Right lobe of liver (tissue), 6 donors: ENCODE measurements at places on chromosomes 2 and 18. TPM values are rescaled to one million over a fixed set of nuclear protein-coding genes. Genes with fewer than 3 reads are reported as not detected.

PTPRN gene
- not detected for total RNA-seq

BCL2 gene
- 4.7 TPM for total RNA-seq

CLEC4F gene
- total RNA-seq, result not detected

KCNF1 gene
- not detected for total RNA-seq

ZNF142 gene
- 7.4 TPM for total RNA-seq

DNA sequence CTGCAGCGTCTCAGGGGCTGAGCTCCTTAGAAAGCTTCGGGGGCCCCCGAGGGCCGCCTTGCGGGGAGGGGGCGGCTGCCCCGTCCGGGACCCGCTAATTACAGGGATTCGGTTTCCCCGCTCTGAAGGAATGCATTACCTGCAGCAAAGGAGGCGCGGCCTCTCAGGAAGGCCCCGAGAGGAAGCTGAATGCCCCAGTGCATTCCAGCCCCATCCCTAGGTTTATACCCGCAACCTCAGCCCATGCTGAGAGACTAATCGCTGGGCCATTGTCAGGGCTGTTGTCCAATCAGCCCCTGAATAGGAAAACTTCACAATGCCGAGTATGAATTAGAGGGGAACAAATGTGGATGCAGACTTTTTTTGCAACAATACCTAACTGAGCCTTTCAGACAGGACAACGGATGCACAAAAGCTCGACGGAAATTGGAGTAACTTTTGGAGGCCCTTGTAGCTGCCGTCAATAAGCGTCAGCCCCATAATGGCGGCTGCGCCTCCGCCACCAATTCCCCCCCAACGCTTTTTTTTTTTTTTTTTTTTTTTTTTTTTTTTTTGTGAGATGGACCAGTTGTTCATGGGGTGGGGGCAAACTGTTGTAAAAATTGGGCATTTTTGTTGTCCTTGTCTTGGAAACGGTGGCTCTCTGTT is 138.6 kb upstream of the SIX3 start:
- peaks cover 5% of the 10 kb centered on the region for H3K27me3 ChIP-seq
- no peak overlapping the region for H3K4me3 ChIP-seq
- no peak overlapping the region for H3K27ac ChIP-seq

- H3K27ac ChIP-seq, result no peak overlapping the region
- peaks cover 7% of the 10 kb centered on the region for H3K4me1 ChIP-seq
- H3K27me3 ChIP-seq, result no peaks in the 10 kb centered on the region
- no peaks in the 10 kb centered on the region for H3K36me3 ChIP-seq
- no peak overlapping the region for H3K4me3 ChIP-seq
Observed at GRCh38 chr2:171430516-171431410, 3.0 kb downstream of the METTL8 start.

DNA sequence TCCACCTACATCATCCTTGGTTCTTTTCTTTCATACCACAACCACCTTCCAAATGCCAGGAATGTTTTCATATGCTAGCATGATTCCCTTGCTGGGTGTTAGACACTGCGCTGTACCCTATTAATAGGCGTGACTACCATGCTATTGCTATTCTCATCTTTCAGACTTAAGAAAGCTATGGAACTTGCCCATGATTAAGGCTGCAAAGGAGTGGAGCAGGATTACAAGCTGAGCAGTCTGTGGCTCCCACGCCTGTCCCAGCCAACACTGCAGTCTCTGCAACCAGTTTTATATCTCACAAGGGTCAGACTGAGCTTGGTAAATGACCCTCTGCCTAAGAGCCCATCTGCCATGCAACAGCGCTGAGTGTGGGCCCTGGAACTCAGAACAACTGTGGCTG is 285.7 kb upstream of the POU3F3 start:
- no peaks in the 10 kb centered on the region for H3K4me1 ChIP-seq
- H3K4me3 ChIP-seq, result no peak overlapping the region
- no peaks in the 10 kb centered on the region for H3K27me3 ChIP-seq
- H3K27ac ChIP-seq, result no peak overlapping the region

- no peak for DNase-seq
- no peaks in the 10 kb centered on the region for H3K36me3 ChIP-seq
- no peak overlapping the region for H3K4me3 ChIP-seq
- no peak overlapping the region for H3K27ac ChIP-seq
Observed at GRCh38 chr2:174333372-174334277, 1.1 kb upstream of the SP9 start.

- DNase-seq, result no peak
- no peak overlapping the region for H3K4me3 ChIP-seq
- no peaks in the 10 kb centered on the region for H3K36me3 ChIP-seq
- no peaks in the 10 kb centered on the region for H3K27me3 ChIP-seq
- H3K27ac ChIP-seq, result no peak overlapping the region
Observed at GRCh38 chr2:86593266-86593665, 30.0 kb upstream of the CHMP3 start.

DNA sequence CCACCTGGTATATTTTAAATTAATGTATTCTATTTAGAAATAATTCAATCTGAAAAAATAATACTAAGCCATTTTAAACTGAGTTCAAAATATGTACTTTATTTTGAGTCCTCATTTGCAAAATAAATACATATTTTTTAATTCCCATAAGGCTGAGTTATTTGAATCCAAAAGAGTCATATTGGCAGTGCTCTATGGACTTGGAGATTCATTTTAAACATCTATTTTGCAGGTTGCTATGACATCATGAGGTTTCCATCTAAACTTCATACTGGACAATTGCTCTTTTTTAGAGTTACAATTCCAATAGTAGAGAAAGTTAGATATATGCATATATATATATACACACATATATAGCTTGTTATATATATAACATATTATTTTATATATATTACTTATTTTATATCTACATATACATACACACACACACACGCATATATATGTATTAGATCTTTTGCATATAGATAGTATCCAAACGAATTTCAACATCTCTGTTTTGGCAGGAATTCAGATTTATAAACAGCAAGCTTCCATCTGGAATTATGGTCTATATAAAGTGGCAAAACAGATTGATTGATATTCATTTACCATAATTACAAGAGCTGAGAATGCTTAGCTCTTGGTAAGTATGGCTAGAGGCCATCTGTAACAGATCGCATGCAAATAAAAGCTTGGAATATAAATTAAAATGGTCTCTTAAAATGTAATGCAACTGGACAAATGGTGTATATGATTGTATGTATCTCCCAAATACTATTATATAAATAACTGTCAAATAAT is 34.9 kb downstream of the NOL4 start:
- H3K4me3 ChIP-seq, result no peak overlapping the region
- no peaks in the 10 kb centered on the region for H3K36me3 ChIP-seq
- no peaks in the 10 kb centered on the region for H3K4me1 ChIP-seq
- no peak overlapping the region for H3K27ac ChIP-seq

DNA sequence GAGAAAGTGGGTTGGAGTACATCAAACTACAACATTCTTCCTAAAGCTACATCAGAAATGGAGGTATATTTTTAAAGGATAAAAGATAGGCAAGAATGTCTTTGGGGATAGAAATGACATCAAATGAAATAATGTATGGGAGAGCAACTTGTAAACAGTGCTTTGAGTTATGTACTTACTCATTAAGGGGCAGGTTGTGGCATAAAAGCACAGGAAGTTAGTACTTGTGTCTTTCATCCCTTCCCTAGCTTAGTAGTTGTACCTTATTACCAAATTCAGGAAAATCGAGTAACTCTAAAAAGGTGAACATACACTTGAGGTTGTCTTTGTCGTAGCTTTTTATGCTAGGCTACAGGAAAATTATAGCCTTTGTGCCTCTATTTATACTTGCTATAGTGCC is 28.9 kb downstream of the PPP1CB start:
- peaks cover 53% of the 10 kb centered on the region for H3K36me3 ChIP-seq
- no peaks in the 10 kb centered on the region for H3K4me1 ChIP-seq
- DNase-seq, result no peak
- no peak overlapping the region for H3K27ac ChIP-seq

DNA sequence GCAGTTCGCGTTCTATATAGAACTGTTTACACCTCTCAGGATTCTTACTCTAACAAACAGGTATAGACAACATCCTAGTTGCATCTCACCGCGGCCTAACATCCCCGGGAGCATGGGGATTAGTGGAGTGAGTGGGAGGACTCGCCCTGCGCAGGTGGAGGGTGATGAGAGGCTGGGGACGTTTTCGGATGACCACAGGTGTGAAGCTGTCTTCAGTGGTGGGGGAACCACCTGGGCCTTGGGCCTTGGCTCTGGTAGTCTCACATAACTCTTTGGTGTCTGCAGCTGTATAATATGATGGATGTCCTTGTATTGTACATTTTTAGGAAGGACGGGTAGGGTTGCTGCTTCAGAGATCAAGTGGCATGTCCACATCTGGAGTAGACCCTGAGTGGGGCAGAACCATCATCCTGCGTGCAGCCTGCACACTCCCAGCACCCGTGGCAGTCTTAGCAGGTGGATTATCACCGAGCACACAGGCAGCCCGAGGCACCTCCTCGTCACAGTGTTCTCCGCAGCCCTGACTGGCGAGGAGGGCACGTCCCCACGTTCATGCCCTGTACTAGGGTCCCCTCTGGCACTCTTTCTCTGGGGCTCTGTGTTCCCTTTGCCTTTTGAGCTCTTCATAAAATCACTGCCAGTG is 56.0 kb downstream of the AGAP1 start:
- peaks cover 4% of the 10 kb centered on the region for H3K4me1 ChIP-seq
- no peaks in the 10 kb centered on the region for H3K36me3 ChIP-seq
- H3K27ac ChIP-seq, result no peak overlapping the region
- DNase-seq, result no peak
- no peak overlapping the region for H3K4me3 ChIP-seq

GRCh38 chr18:72588360-72588759 is 44.2 kb upstream of the CBLN2 start:
- no peak for DNase-seq
- H3K27me3 ChIP-seq, result no peaks in the 10 kb centered on the region
- H3K36me3 ChIP-seq, result no peaks in the 10 kb centered on the region
- no peaks in the 10 kb centered on the region for H3K4me1 ChIP-seq

DNA sequence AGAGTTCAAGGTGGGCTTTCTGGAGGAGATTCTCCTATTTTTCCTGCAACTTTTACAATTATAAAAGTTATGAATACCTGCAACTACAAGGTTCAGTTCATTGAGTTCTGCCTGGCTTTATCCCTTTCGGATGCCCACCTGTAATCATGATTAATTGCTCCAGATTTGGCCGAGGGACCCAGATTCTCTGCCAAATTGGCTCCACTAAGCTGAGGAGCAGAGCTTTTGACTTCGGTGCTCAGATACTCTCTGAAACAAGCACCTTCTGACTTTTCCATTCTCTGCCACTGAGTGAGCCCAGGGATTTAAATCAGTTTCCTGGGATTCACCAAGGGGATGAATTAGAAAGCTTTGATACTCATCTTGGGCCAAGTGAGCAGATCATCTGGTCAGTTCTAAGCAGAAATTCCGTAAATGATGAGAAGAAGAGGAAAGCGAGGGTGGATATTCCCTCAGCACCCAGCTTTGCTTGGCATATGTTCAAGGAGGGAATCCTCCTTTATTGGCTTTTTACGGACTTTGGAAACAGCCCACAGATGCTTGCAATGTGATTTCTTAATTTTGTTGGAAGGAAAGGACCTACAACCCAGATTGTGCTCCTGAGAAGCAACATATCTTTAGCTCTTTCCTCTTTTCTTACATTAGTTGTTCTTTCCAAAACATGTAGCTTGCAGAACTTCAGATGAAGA is 179.2 kb downstream of the SETBP1 start:
- no peaks in the 10 kb centered on the region for H3K36me3 ChIP-seq
- no peaks in the 10 kb centered on the region for H3K4me1 ChIP-seq
- no peaks in the 10 kb centered on the region for H3K27me3 ChIP-seq

DNA sequence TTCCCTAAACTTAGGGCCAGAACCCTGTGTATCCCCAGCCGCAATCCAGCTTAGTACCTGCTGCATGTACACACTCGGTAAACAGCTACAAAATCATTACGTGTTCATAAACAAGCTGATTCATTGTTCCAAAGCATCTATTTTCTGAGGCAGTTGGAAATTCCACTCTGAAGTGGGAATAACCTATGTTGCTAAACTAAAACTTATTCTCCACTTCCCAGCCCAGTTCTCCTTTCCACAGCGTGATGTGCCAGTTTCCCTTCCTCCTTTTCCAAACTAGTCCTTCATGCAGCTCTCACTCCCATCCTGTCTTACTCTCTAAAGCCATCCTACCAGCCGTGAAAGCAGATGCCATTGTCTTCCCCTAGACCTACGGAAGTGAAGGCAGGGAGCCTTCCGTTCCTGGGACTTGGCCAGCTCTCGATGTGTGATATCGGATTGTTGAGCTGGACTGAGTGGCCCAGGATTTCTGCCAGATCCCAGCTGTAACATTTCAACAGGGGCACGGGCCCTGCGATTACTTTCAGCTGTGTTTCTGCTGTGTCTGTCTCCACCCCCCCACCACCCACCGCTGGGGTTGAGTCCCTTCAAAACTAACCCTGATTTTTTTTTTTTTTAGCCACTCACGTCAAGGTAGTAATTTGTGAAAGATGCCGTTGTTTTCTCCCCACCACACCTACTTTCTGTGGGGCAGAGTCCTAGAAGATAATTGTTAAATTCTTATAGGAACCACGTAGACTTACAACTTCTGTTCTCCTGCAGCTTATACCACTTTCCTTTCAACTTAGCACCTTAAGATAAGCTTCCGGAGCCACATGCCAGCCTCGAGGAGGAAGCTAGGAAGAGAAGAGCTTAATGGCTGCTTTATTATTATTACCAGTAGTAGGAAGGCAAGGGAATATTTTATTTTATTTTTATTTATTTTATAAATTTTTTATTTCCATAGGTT is 100.9 kb downstream of the CRIM1 start:
- peak overlapping the region; percentile 29 for H3K27ac ChIP-seq
- H3K36me3 ChIP-seq, result no peaks in the 10 kb centered on the region
- H3K4me1 ChIP-seq, result no peaks in the 10 kb centered on the region

DNA sequence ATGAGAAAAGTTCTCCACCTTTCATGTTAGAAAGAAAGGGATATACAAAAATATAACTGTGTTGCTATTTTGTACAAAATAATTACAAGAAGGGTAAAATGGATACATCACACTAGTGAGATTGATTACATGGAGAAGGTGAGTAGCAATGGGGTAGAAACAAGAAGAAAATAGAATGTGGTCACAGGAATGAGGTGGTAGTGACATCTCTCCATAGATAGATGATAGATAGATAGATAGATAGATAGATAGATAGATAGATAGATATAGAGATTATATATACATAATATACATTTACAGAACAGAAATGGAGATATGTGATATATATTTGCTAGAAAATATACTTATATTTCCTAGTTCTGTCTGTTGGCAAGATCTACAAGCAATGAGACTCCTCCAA is 95.3 kb upstream of the RGPD4 start:
- H3K4me3 ChIP-seq, result no peak overlapping the region
- no peaks in the 10 kb centered on the region for H3K4me1 ChIP-seq
- no peak overlapping the region for H3K27ac ChIP-seq
- DNase-seq, result no peak
- peaks cover 4% of the 10 kb centered on the region for H3K27me3 ChIP-seq
